ENCODE measurements at places on chromosomes 5 and 9.

- no peak for DNase-seq
These were observed 110.2 kb upstream of the MAMDC2 start for GRCh38 chr9:69933445-69933844.

DNA sequence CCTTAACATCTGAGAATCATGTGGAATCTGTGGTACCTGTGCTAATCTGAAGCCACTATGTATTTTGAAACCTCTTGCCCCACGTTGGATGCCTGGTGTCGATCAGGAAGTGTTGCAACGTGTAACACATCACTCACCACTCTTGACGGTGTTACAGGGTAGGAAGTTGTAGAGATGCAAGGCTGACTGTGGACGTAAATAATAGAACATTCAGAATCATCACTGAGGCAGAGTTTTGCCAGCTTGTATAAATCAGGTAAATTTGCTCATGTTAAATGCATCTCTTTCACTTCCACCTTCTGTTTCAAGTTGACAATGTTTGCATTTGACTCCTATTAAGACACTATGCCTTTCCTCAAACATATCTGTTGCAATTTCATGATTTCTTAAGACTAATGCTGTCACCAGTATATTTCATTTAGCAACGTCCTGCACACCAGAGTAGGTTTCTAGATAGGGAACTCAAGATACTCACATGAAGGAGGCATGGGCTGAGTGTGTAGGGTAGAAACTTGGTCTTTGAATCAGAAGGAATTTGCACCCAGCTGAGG is 38.1 kb downstream of the BASP1 start:
- no peak for DNase-seq

- no peak for DNase-seq
These were observed 56.9 kb downstream of the GPR107 start for GRCh38 chr9:130110596-130111021.

DNA sequence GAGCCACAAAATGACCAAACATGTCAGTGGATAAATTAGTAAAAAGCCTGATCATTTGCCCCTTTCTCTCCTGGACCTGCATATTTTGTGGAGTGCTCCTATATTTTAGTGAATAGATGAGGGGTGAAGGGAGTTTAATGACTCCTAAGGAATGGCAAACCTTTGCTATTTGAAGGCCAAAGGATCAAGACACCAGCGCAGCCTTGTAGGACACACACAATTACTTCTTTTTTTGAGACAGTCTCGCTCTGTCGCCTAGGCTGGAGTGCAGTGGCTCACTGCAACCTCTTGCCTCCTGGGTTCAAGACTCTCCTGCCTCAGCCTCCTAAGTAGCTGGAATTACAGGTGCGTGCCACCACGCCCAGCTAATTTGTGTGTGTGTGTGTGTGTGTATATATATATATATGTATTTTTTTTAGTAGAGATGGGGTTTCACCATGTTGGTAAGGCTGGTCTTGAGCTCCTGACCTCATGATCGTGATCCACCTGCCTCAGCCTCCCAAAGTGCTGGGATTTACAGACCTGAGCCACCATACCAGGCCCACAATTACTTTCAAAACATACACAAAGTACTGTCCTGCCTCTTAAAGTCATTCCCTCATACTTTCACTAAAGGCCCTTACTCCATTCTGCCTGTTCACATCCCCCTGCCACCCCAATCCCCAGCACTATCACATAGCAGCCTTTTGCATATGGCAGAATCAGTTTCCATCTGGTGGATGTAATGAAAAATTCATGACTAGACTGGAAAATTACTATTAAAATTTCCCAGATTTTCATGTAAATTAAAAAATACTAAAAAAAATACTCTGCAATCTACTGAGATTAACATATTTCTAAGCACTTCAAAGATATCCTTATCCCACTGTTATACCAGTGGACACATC is 60.4 kb downstream of the CSNK1A1 start:
- DNase-seq, result no peak

DNA sequence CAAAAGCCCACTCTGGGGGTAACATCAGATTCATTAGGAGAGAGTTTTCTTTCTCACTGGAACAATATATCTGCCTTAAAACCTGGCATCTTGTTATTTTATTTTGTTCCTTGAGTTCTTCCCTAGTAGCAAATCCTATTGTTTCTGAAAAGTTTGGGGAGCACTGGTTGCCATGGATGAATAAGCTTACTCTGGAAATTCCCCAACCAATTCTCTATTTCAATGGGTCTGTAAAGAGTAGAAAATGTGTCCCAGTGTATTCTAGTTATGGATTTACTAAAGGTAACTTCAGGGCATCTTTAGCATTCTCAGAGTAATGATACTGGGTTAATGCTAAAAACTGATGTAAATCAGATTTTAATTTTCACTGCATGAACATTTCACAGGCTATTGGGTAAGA is 94.2 kb upstream of the S1PR3 start:
- DNase-seq, result no peak

GRCh38 chr5:175422058-175422457 is 21.9 kb downstream of the DRD1 start:
- DNase-seq, result no peak

DNA sequence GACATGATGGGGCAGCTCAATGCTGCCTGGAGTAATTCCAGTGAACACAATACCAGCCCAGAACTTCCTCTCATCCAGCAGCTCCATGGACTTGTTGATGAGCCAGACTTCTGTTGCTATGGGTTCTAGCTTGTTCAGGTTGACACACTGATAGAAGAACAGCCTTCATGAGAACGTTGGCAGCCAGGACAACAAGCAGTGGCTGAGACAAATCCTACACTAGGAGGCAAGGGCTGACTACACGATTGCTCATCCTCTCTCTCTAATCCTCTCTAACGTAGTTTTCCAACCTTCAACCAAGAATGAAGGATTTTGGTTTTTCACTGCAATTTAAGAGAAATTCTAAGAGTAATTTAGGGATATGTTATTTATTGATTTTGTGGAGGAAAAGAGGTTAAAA is 67.8 kb downstream of the NIPSNAP3B start:
- DNase-seq, result no peak

- DNase-seq, result no peak
These were observed 131.7 kb downstream of the SUSD1 start for GRCh38 chr9:112043423-112043822.

- no peak for DNase-seq
These were observed 28.0 kb downstream of the NLN start for GRCh38 chr5:65749956-65750355.

GRCh38 chr5:103211576-103212561 is 46.7 kb upstream of the MACIR start:
- DNase-seq, result no peak

GRCh38 chr9:123083680-123084079 is 50.2 kb downstream of the GPR21 start:
- no peak for DNase-seq

DNA sequence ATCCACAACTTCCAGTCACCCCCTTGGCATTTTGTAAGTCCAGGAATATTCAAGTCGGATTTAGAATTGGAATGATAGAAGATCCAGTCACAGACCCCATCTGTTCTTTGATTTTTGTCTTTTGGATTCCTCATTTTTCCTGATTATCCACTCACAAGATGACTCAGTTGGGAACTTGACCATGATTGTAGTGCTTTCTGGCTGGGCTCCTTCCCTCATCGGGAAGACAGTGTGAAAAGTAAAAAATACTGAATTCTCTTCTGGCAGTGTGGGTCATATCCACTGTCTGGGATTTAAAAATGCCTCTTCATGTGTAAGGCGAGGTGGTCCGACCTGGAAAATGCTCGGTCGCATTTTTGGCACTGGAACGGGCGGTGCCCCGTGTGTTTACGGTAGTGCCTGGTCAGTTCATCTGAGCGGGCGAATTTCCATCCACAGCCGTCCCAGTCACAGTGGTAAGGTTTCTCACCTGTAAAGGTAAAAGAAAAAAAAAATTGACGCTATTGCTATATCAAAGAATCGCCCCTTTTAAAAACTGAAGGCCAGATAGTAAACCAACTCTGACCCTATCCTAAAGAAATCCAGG is 4.0 kb downstream of the KLF4 start:
- DNase-seq, result no peak

GRCh38 chr5:71832812-71833715 is 114.0 kb downstream of the CARTPT start:
- no peak for DNase-seq

DNA sequence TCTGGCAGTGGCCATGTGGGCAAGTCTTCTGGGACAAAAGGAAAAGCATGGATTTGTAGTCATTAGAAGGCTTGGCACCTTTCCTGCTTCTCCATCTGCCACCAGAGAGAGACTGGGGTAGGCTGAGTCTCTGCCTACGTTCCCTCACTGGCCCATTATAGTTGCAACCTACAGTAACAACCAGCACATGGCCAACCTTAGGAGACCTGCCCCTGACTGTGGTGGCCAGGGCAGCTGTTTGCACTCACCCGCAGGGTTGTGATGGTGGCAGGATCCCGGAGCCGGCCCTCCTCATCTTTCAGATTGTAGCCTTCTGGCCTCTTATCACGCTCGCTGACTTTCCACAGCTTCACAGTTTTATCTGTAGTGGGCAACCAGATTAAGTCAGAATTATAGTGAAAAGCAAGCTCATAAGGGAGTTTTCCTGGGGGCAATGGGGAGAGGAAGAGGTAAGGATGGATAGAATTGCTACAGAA is 174.9 kb upstream of the GPR151 start:
- DNase-seq, result no peak

GRCh38 chr9:96856363-96857286 is 2.3 kb upstream of the ZNF782 start:
- no peak for DNase-seq

DNA sequence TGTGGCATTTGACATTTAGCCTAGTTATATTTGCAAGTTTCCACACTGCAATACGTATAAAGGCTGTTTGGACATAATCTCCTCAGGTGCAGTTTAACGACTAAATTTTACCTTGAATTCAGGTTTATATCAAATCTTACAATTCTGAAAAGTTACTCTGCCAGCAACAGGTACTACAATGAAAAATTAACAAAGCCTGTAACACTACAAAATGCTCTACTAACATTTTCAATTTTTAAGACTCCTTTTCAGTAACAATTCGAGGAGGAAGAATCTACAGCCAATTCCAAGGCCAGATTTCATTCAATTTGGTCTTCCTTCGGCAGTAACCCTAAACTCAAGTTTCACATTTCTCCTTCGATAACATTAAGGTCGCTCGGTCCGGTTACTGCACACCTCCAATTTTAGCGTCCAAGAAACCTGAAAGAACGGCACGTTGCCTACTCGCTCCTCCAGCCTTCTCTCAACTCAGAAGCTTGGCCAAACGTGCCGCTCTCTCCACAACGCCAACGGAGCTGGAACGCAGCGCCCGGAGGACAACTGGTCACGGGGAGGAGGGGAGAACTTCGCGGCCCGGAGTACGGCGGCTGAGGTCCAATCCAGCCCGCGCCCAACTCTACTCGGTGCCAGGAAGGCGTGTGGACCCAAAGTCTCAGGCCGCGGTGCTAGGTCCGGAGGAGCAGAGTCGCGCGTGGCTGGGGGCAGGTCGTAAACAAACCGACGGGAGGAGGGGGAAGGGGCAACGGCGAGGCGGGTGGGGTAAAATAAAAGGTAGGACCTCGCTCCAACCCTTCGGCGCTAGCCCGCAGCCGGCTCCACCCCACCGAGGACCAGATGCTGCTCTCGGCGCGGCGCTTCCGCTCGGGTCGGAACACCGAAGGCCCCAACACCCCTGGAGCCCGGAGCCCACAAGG is 681 bp downstream of the FNIP1 start:
- DNase-seq, result peak; percentile 4

GRCh38 chr5:36606428-36607113 is at the start of gene SLC1A3:
SLC1A3 (plus strand) TSS chr5:36606606; CDS start chr5:36608424, 1,818 bp downstream.
- DNase-seq, result no peak

- no peak for DNase-seq
These were observed 47.7 kb downstream of the AMBP start for GRCh38 chr9:114030364-114030763.

- DNase-seq, result no peak
These were observed 439.3 kb upstream of the CTNND2 start for GRCh38 chr5:12343558-12343957.

- DNase-seq, result no peak
These were observed 149.3 kb downstream of the RGS3 start for GRCh38 chr9:113612828-113613227.

- peak; percentile 53 for DNase-seq
These were observed at the start of gene SNX30 for GRCh38 chr9:112750016-112750763. SNX30 (plus strand) TSS chr9:112750760; CDS start chr9:112751002, 242 bp downstream.

GRCh38 chr5:144102361-144102760 is 68.1 kb downstream of the YIPF5 start:
- DNase-seq, result no peak

- no peak for DNase-seq
These were observed 20.2 kb upstream of the NREP start for GRCh38 chr5:111776913-111777781.

- no peak for DNase-seq
These were observed 93.5 kb upstream of the SHB start for GRCh38 chr9:38162332-38163211.

DNA sequence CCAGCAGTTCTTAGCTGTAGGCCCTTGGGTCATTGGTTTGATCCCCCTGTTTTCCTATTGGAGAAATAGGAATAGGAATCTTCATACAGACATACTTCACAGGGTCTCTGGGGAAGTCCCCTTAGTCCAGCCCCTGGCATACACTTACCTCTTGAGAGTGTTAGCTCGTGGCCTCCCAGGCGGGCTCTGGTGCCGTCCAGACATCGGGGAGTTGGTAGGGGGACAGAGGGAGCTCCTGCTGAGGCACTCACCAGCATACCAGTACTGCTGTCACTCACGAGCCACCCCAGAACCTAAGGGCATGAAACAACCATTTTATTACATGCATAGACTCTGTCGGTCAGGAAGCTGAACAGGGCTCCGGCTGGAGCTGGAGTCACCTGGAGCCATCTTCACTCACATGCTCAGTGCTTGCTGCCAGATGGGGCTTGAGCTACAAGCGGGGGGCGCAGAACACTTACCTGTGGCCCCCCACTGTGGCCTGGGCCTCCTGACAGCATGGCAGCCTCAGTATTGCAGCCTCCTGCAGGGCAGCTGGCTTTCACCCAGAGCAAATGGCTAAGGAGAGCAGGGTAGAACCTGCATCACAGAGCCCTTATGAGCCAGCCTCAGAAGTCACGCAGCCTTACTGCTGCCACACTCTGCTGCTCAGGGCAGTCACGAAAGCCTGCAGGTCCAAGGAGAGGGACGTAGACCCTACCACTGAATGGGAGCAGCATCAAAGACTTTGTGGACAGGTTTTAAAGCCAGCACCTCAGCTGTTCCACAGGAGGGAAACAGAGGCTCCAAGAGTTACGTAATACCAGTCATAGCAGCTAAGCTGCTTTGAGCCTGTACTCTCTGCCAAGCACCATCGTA is 58.3 kb upstream of the ANGPTL2 start:
- DNase-seq, result no peak

GRCh38 chr9:38523121-38523520 is 97.3 kb downstream of the ANKRD18A start:
- no peak for DNase-seq

- DNase-seq, result no peak
These were observed 16.2 kb downstream of the ANKH start for GRCh38 chr5:14855366-14855765.

- no peak for DNase-seq
These were observed 389.0 kb downstream of the TAF11L14 start for GRCh38 chr5:18023275-18023674.

DNA sequence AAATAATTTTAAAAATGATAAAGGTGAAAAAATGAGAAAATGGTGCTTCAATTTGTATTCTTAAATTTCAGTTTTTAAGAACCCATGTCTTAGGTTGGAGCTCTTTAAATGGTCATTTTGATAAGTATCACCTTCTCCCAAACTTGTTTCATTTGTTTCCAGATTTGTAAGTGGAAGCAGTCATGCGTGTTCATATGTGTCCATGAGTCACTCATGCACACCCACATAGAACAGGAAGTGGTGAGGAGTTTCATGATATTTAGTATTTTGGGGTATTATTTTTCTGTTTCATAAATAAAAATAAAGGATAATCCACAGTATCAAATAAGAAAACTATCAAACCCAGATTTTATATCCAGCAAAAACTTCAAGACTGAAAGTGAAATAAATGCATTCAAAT is 570.4 kb upstream of the ST8SIA4 start:
- DNase-seq, result no peak
